Stimulated activated CD4-positive, alpha-beta T cell treated with anti-CD3 and anti-CD28 coated beads, TNF-alpha, amount 100 ng/mL, for 4 hours (primary cell): ENCODE measurements at places on chromosomes 6 and 20.

GRCh38 chr6:157714153-157714490, 108.9 kb upstream of the SNX9 start:
- no peak for DNase-seq

- DNase-seq = no peak
Measured at GRCh38 chr6:157867155-157867559, 44.1 kb downstream of the SNX9 start.

DNA sequence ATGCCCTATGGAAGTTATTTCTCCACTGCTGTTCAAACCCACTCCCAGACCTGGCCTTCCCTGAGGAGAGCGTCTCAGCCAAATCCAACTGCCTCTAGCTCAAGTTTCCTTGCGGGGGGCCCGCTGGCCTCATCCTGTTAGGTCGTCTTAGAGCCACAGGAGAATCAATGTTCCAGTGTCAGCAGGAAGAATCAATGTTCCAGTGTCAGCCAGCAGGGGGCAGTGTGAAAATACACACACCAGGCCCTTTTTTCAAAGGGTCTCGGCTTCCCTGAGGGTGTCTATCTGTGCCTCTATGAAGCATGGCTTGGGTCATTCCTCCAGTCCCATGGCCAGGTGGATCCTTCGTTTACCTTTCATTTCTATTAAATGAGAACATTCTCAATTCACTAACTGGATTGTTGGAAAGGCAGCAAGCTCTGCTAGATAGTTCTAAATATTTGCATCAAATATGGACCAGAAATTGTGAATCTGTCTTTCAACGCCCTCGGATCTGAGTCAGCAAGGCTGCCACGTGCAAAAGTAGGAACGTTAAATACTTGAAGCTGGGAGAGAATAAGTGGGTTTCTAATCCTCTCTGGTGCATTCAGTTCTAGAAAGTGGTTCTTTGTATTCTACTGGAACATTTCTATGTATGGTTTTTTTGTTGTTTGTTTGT, 19.2 kb downstream of the PRND start:
- DNase-seq = peak; percentile 47

- DNase-seq = no peak
Measured at GRCh38 chr20:23403751-23404150, 17.5 kb downstream of the NAPB start.

- DNase-seq = peak; percentile 10
Measured at GRCh38 chr20:19205981-19206396, 6.5 kb upstream of the SLC24A3 start.

DNA sequence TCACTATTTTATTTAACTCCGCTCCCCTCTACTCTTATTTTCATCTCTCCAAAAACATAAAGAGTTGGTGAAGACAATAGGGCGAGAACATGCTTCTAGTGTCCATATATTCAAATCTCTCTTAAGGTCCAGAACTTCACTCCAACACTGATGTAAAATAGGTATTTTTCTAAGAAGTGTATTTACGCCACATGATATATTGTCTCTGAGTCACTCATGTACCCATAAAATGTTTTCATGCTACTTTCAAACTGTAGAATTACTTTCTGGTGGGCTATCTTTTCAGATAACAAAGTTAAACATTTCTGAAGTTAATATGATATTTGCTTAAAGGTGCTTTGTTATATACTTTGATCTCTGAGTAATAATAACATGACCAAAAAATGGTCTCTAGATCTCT, 124.1 kb upstream of the IFNGR1 start:
- DNase-seq = no peak

GRCh38 chr6:148222376-148222775, 120.3 kb upstream of the SASH1 start:
- no peak for DNase-seq

DNA sequence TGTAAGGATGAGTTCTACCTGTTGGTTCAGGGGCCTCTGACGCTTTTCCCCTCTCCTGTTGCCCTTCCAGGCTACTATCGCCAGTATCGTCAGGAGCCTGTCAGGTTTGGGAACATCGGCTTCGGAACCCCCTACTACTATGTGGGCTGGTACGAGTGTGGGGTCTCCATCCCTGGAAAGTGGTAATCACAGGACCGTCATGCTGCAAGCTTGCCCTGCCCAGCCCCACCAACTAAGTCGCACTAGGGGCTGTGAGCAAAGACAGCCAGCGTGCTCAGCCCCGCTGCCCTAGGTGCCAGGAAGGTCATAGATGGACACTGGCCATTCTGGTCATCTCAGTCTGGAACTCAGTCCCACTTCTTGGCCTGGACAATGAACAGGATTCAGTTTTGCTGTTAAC, 102.1 kb downstream of the FNDC1 start:
- DNase-seq = no peak

DNA sequence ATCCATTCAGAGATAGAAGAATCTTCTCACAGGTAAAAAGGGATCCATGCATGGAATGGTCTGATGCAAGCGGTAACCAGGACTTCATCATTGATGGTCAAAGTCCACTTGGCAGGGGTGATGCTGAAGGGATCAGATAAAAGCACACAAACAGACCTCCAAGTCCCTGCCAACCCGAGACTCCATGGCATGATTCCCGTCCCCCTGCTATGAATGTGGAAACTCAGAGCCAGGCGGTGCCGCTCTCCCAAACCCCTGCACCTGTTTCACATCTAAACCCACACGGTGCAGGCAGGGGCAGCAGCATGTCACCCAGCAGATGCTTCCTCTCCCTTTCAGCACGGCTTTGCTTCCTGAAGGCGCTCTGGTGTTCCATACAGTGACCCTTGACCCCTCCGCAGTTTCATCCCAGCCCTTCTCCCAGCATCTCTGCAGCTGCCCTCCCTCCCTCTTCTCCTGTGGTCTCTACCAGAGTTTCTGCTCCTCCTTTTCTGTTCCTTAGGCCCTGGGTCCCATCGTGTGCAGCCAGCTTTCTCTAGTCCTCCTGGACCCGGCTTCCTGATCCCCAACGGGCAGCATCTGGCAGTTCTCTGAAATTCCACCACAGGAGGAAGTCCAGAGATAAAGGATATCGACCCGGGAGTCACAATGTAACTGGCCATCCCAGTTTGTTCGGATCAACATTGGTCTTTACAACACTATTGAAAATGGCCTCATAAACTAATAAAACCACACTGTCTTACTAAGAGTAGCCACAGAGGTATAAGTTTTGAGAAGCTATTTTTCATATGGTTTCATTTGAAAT, 235.0 kb downstream of the TTLL2 start:
- DNase-seq = no peak

- DNase-seq = no peak
Measured at GRCh38 chr20:49823152-49823847, 10.7 kb downstream of the SLC9A8 start.

- DNase-seq = no peak
Measured at GRCh38 chr6:25122001-25122400, 157.2 kb upstream of the CARMIL1 start.

- DNase-seq = no peak
Measured at GRCh38 chr20:63505281-63505680, 6.4 kb upstream of the EEF1A2 start.

DNA sequence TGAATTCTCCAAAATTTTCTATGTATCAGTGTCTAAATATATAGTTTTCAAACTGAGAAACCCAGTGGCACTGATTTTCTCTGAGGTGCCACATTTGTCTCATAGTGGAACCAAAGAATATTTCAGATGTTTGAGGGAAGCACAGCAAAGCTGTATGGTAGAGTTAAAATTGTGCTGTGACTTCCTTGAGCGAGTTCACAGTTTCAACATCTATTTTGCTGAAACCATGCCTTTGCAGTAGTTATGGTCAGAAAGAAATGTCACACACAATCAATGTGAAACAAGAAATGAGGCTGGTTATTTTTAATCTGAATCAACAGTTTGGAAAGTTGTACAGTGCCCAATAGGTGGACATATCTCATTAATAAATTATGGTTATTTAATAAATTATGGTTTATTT, 394.0 kb upstream of the SPTLC3 start:
- no peak for DNase-seq

- DNase-seq = no peak
Measured at GRCh38 chr6:130870179-130870880, 43.1 kb downstream of the SMLR1 start.

DNA sequence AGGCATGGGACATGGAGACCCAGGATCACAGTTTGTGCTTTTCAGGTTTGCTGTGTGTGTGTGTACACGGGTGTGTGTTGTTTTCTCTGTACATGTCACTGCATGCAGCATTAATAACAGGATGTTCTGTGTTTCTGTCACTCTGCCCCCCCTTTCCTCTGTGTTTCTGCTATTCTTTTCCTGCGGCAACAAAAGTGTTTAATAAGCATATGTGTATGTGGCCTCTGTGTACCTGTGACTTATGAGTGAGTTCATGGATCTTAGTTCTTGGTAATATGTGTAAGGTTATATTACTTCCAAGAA, 9.8 kb downstream of the SYNGAP1 start:
- DNase-seq = no peak
